ENCODE measurements at places on chromosomes 6 and 20.
A peak's percentile ranks its signal among the peaks of the same experiment; 100 is the strongest.

DNA sequence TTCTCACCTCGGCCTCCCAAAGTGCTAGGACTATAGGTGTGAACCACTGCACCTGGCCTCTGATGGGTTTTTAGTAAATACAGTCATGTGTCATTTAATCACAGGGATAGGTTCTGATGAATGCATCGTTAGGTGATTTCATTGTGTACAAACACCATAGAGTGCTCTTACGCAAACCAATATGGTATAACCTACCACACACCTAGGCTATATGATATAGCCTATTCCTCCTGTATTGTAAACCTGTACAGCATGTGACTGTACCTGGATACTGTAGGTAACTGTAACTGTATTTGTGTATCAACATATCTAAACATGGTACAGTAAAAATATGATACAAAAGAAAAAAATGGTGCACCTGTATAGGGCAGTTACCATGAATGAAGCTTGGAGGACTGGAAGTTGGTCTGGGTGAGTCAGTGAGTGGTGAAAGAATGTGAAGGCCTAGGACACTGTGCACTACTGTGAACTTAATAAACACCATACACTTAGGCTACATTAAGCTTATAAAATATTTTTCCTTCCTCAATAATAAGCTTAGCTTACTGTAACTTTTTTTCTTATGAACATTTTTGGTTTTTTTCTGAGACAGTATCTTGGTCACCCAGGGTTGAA is 10.0 kb downstream of the BICRAL start:
- no peak for DNase-seq

- DNase-seq, result peak; percentile 86
Observed at GRCh38 chr20:40689100-40689942, at the start of gene MAFB. Gene MAFB (minus strand): TSS chr20:40689236. CDS start chr20:40688850, 386 bp downstream.

DNA sequence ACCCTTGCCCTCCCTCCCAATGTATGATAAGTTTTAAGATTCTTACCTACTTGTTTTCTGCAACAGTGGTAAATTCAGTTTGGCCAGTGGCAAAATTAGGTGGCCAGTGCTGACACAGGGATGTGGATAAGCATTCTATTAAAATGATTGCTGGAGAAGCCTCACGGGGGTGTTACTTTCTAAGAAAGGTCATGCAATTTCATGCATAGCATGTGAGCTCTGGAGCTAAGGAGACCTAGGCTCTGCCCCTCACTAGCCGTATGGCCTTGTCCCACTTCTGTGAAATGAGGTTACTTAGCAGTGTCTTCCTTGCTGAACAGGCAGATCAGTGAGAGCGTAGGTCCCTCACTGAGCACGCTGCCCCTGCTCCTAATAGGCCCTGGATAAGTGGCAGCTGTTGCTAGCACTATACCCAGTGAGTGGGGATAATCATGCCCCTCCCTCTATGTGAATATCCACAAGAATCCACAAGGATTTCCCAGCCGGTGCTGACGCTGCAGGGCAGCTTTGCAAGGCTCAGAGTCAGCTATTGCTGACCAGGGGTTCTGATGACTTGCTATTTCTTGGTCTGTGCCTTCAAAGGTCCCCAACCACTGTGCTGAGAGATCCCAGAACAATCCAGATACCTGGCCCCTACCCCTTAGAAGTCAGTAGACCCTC is 86.5 kb upstream of the MRPS10 start:
- DNase-seq, result no peak

DNA sequence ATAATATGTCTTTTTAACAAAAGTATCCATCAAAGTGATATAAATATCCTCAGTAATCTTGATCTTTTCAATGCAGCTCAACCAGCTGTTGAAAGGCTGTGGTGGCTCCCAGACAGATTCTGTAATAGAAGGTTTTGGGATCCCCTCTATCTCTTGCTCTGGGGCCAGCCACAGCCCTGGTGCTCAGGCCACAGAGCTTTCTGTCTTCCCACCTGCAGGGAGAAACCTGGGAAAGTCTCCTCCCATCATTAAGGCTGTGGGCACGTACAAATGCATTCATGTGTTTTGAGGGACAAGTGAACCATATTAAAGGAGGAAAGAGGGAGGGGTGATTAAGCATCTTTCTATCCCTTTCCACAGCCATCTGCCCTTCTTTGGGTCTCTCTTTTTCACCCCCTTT is 183.1 kb downstream of the PRDM13 start:
- DNase-seq, result no peak

GRCh38 chr6:88616380-88616779 is 347.0 kb downstream of the RNGTT start:
- DNase-seq, result no peak

DNA sequence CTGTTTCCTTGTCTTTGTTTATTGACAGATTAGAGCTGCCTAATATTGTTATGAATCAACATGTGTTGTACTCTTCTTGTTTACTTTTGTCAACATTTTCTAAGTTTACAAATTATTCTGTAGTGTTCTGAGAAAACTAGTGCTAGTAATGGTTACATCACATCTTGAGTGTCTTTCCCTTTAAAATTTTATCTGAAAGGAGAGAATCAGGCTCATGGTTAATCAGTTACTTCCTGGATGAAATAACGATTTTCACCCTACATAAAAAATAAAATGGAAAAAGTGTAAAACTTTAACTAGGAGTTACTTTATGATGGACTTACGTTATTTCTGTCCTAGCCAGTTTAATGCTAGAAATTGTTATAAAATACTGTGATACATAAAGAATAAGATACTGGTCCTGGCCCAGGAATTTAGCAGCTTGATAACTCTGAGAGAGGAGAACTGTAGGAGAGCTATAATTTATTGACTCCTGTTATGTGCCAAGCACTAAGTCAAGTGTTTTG is 26.4 kb upstream of the BMP5 start:
- no peak for DNase-seq

DNA sequence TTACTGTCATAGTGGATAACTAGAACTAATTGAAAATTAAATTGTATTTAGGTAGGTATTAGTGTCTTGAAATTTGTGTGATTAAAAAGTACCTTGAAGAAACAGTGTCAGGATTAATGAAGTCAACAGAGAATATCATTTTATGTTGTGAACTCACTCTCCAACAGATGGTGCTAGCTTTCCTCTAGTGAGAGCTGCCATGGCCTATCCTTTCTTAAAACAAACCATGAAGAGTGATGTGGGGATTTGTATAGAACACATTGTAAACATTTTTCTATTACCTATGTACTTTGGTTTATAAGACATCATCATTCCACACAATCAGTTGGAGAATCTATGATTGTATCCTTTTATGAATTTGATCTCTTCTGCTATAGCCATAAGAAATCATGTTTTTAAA is 4.8 kb upstream of the SRSF12 start:
- peak; percentile 11 for DNase-seq

- DNase-seq, result no peak
Observed at GRCh38 chr6:137849981-137850714, 16.9 kb upstream of the TNFAIP3 start.

DNA sequence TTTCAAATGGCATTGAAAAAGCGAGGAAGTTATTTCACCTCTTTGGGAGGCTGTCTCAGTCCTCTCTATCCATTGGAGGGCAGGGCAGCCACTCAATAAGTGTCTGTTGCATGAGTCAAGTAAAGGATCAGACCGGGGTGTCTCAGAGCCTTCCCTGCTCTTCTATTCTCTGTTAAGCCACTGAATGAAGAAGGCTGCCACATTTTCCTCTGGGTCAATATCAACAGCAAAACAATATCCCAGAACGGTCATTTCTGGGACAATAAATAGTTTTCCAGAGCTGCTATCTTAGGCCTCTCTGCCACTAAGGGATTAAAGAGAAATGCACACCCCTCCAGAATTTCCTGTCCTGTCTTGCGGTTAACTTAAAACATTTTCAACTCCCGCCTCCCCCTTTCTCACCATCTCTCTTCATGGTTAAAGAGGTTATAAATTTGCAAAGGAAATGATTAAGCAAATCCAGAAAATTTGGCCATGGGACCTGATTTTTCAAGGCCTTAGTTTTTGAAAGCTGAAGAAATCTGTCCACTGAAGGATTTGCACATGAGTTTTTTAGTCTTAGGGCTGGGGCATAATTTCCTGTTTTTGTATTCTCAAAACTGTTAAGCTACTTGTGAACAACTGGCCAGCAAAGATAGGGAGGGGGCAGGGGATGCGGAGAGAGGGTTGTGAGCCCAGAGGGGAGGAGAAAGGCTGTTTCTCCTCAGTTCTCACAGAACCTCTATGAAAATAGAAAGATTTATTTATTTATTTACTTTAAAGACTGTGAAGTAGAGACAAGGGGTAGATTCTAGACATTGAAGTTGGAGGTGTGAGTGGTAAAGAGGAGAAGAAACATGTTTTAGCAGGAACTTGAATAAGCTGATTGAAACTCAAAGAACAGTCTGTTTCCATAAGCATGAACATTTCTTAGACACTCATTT is 135.7 kb downstream of the BCAS1 start:
- peak; percentile 88 for DNase-seq

GRCh38 chr6:84089081-84089480 is 55.5 kb downstream of the MRAP2 start:
- DNase-seq, result no peak

- DNase-seq, result no peak
Observed at GRCh38 chr6:146103416-146104072, 74.7 kb downstream of the GRM1 start.

DNA sequence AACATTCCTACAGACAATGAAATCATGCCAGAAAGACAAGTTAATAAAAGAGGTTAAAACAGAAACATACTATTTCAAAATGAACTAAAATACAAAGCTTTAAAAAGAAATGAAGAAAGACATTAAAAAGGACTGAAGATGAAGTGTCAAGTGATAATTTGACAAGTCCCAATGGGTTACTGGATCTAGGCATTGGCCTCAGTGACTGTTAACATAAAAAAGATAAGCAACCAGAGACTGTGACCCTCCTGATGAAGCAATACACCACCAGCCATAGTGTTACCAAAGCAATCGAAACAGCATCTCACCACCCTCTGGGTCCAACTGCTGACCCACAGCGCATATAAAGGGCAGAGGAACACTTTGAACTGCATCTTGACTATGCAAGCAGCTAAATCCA is 130.3 kb downstream of the FIG4 start:
- DNase-seq, result no peak

DNA sequence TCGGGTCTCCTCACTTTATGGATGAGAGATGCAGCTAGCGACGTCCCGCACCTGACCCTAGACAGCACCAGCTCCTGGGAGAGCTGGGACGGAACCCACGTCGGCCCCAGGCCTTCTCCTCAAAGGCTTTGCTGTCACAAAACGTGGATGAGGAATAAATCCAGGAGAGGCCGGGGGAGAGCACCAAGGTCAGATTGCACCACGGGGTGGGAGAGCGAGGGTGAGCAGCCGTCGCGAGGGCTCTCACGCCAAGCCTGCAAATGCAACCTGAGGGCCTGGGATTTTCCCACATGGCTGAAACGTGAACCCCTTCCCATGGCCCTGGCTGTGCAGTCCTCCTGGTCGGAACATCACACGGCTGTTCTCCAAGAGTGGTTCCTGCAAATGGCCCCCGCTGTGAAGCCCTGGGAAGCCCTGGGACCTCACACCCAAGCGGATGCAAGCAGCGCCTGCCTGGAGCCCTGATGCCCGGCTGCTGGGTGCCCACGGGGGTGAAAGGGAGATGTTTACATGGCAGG is 45.3 kb downstream of the DLL1 start:
- DNase-seq, result no peak

GRCh38 chr6:31967926-31968320 is 4.0 kb downstream of the DXO start:
- DNase-seq, result no peak

DNA sequence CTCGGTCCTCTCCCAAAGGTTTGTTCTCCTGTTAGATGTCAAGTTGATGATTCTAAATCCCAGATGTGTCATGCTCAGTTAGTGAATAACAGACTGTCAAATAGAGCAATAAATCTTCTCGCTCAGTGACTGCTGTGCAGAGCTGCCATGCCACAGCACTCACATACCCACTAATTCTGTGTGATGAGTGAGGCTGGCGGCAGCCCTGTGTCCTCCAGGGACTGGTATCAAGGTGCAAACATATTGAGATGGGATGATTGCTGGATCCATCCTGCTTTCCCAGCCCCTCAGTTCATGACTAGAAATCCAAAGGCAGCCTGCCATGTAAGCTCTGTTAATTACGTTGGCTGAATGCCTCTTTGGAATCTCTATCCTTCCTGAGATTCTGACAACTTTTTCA is 103.9 kb downstream of the OLIG3 start:
- no peak for DNase-seq

- DNase-seq, result no peak
Observed at GRCh38 chr6:4930025-4930691, 73.7 kb downstream of the RPP40 start.

- DNase-seq, result no peak
Observed at GRCh38 chr6:96777113-96777512, 60.2 kb downstream of the GPR63 start.

DNA sequence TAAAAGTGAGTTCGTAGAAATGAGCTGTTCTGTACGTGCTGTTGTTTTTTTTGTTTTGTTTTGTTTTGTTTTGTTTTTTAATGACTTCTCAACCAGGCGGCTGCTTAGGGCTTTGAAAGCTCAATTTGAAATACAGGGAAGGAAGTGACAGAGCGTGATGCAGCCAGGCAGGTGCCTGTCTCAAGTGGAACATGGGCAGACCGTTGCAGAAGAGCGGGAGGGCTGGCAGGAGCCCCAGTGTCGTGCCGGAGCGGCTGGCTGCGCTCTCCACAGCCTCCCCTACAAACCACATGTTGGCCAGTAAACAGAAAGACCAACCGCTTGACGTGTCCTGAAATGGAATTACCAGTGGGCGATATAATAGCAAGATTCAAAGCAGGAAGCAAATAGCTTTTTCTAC is 164.9 kb upstream of the RREB1 start:
- peak; percentile 55 for DNase-seq

DNA sequence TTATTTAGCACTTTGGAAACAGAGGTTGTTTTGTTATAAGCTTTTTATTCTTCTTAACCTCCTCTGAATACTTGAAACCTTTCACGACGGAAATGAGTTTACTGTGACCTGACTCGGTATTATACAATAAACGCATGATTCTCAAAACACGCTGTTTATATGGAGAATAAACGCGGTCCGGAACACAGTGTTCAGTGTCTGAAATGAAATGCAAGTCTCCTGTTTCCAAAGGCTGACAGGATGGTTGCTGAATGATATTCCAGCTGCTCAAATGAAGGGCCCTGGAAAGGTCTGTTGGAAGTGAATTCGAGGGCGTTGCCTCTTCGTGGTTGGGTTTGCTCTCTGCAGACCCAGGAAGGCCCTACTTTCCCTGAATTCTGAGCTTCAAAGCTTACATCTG is 83.4 kb downstream of the RSPH3 start:
- no peak for DNase-seq

DNA sequence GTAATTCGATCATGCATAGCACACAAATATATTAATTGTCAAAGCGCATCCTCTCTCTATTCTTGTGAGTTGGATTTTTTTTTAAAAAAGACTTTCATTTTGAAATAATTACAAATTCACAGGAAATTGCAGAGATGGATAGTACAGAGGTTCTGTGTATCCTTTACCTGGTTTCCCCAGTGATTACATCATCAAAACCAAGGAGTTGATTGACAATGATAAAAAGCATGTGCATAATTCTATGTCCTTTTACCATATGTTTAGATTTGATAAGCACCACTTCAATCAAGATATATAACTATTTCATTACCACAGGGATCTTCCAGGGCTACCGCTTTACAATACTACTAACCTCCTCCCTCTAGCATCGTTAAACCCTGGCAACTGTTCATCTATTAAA is 40.2 kb downstream of the CCN2 start:
- DNase-seq, result no peak
